ENCODE measurements at places on chromosomes 5 and 9. TPM values are rescaled to one million over a fixed set of nuclear protein-coding genes. Genes with fewer than 3 reads are reported as not detected.

- peaks cover 23% of the 10 kb centered on the region for H3K27me3 ChIP-seq
- H3K4me1 ChIP-seq: peaks cover 69% of the 10 kb centered on the region
- DNase-seq: peak; percentile 90
- peak overlapping the region; percentile 80 for H3K27ac ChIP-seq
Observed at GRCh38 chr5:175652741-175653663, 4.9 kb upstream of the HRH2 start.

DNA sequence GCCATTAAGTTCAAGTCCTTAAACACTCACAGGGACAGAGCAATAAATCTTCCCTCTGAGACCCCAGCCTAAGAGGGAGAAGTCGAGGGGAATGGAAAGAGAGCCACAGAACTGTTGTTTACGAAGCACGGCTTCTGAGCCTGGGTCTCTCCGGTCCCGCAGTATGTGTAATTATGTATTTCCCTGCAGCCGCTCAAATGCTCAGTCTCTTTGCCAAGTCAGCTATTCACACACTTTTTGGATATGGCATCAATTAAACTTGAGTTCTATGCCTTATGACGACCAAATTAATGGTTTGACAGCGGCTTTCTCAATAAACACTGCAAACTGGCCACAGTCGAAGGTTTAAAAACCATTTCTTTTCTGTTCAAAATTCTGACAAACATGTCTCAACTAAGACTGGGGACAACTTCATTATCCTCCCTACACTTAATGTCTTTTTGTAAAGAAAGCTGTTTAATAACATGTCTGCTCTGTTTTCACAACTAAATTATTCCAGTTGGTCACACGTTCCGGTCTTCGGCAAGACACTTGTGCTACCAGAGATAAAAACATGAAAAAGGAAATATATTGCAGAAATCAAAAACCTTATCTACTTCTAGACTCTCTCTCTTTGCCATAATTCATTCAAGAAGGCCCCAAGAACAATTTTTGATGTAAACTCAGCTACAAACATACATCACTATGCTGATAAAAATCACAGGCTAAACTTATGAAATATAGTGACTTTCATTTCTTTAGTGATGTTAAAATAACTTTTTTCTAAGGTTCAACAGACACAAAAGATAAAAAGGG is 203.2 kb downstream of the GAPVD1 start:
- H3K27me3 ChIP-seq: no peaks in the 10 kb centered on the region
- DNase-seq: no peak
- H3K36me3 ChIP-seq: peaks cover 6% of the 10 kb centered on the region

DNA sequence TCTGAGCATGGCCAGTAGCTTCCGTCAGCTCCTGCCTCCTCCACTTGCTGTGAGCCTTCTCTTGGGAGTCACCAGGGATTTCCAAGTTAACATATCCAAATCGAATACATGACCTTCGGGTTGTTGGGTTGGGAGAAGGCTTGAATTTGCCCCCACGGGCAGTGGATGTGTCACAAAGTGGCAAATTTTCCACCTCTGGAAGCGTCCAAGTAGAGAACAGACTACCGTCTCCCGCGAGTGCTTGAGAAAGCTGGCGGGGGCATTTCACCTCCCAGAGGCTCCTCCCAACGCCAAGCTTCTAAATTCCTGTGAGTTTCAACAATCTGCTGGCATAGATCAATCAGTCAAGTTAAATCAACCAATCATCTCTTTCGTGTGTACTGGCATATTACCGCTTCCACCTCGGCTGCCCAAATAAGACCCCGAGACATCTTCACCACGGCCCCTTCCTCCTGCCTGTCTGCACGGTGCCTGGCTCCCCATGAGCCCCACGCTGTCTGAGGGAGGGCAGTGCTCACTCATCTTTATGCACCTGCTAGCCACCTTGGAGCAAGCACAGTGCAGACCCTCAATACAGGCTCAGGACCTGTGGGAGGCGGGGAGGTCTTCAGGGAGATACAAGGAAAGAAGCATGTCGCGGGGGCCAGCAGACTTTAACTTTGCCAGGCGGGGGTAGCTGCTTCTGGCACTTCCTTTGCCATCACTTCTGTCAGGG is 79.1 kb downstream of the MRPL36 start:
- H3K27ac ChIP-seq: no peak overlapping the region
- no peaks in the 10 kb centered on the region for H3K27me3 ChIP-seq
- H3K4me1 ChIP-seq: peaks cover 2% of the 10 kb centered on the region
- peaks cover 9% of the 10 kb centered on the region for H3K36me3 ChIP-seq
- H3K4me3 ChIP-seq: no peak overlapping the region

DNA sequence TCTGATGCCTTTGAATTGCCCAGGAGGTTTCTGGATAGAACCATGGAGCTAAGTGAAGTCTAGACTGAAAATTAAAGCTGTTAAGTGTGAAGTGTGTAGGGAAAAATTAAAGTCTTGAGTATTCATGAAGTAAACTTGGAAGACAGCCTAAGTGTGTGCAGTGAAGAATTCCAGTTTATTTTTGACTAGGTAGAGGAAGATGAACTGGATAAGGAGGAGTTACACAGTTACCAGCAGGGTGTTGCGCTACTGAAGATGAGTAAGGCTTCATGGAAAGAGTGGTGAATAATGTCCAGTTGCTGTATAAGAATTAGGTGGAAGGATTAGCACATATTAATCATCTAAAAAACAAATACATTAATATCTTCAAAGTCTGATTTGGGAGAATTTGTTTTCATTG is 5.7 kb upstream of the CHD1 start:
- peaks cover 42% of the 10 kb centered on the region for H3K4me1 ChIP-seq
- DNase-seq: no peak
- no peak overlapping the region for H3K27ac ChIP-seq
- no peak overlapping the region for H3K4me3 ChIP-seq
- H3K27me3 ChIP-seq: no peaks in the 10 kb centered on the region

DNA sequence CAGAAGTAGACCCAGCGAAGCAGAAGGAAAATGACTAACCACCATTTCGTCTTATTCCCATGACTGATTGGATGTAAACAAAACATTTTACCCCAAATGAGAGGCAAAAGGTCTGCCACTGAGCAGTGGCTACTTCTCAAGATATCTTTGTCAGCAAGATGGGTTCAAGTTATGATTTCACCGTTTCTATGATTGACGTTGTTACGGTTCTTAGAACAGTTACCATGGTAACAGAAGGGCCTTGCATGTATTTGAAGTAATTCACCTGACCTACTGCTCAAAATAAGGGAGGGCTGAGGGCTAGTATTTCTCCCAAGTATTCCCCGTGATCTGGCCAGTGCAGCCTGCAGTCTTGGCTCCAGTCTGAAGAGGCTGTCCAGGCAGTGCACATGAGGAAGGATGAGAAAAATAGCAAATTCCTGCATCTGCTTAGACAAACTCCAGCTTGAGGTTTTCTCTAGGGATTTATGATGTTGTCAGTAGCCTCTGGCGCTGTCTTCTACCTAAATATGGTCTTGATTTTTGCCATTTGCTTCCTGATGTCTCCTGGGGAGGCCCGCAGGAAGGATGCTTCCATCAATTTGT is 372.7 kb downstream of the TMEM38B start:
- H3K4me3 ChIP-seq: no peak overlapping the region
- H3K27ac ChIP-seq: no peak overlapping the region
- H3K4me1 ChIP-seq: no peaks in the 10 kb centered on the region
- no peak for DNase-seq
- no peaks in the 10 kb centered on the region for H3K27me3 ChIP-seq

- no peak overlapping the region for H3K27ac ChIP-seq
- no peaks in the 10 kb centered on the region for H3K36me3 ChIP-seq
- H3K4me3 ChIP-seq: no peak overlapping the region
- no peak for DNase-seq
Observed at GRCh38 chr9:38229504-38230155, 160.6 kb upstream of the SHB start.

DNA sequence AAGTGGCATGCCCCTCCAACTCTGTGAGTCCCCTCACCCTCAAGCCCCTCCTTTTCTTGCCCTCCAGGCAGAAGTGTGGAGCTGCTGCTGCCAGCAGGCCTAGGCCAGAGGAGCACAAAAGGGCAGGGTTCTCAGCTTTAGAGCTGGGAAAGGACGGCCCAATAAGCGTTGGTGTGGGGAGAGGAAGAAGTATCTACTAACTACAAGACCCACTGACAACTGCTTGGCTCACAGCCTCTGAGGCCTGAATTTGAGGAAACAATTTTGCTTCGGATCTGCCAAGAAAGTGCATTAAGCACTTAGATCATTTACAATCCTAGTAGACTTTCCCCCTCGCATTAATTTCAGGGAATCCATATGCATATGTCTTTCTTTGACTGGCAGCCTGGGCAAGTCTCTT is 179.4 kb downstream of the SNX18 start:
- H3K4me1 ChIP-seq: no peaks in the 10 kb centered on the region
- no peak for DNase-seq
- H3K36me3 ChIP-seq: no peaks in the 10 kb centered on the region
- H3K4me3 ChIP-seq: no peak overlapping the region

DNA sequence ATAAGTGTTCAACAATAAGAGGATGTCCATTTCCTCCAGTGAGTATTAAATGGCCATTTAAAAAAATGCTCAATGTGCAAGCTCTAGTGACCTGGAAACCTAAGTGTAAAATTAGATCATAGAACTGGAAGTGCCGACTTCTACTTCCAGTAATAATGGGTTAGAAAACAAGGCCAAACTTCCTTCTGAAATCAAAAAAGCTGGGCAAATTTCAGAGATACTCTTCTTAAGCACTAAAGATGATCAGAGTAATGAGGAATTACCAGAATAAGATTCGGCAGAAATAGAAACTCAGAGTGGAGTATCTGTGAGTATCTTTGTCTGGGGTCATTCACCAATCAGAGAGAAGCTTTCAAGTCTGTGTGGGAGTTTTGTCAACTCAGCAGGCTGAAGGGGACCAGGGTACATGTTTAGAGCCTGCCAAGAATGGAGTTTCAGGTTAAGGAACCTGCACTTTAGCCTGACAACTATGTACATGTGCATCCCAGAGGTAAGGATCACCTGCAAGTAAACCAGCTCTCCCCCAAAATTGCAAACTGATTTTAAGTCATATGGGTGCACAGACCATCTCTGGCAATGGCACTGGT is 17.1 kb downstream of the FCN2 start:
- H3K27me3 ChIP-seq: peaks cover 1% of the 10 kb centered on the region
- no peaks in the 10 kb centered on the region for H3K36me3 ChIP-seq
- no peak overlapping the region for H3K27ac ChIP-seq
- DNase-seq: no peak

- H3K36me3 ChIP-seq: no peaks in the 10 kb centered on the region
- H3K27me3 ChIP-seq: no peaks in the 10 kb centered on the region
- H3K4me3 ChIP-seq: no peak overlapping the region
- DNase-seq: no peak
Observed at GRCh38 chr5:116365006-116365496, 209.6 kb downstream of the SEMA6A start.

GRCh38 chr9:85505612-85506011 is 236.1 kb downstream of the AGTPBP1 start:
- peaks cover 8% of the 10 kb centered on the region for H3K27me3 ChIP-seq
- no peak overlapping the region for H3K4me3 ChIP-seq
- DNase-seq: no peak
- peaks cover 3% of the 10 kb centered on the region for H3K4me1 ChIP-seq
- no peak overlapping the region for H3K27ac ChIP-seq

Gene C5orf24
- total RNA-seq: 32.5 TPM

Gene SPINK7
- total RNA-seq: not detected

Data from activated CD4-positive, alpha-beta memory T cell treated with anti-CD3 and anti-CD28 coated beads, Interleukin-2, amount 10 ng/mL, durations not matched to agents 7 days and 5 days (primary cell).